ENCODE measurements at places on chromosomes 5 and 9.

DNA sequence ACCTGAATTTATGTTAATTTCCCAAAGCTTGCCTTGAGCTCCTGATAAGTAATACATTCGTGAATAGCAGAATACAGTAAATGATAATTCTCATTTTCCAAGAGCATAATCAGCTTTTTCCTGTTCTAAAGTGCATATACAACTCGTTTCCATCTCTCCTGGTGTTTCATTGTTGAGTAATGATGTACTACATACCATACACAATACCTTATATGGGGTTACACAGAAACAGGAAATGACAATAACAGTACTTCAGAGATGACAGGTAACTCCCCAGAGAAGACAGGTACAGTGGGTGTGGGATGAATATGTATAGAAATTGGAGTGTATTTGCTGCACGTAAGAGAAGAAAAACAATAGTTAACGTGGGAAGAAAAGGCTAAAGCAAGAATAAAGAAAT is 287.1 kb downstream of the TENT4A start:
- DNase-seq: no peak

DNA sequence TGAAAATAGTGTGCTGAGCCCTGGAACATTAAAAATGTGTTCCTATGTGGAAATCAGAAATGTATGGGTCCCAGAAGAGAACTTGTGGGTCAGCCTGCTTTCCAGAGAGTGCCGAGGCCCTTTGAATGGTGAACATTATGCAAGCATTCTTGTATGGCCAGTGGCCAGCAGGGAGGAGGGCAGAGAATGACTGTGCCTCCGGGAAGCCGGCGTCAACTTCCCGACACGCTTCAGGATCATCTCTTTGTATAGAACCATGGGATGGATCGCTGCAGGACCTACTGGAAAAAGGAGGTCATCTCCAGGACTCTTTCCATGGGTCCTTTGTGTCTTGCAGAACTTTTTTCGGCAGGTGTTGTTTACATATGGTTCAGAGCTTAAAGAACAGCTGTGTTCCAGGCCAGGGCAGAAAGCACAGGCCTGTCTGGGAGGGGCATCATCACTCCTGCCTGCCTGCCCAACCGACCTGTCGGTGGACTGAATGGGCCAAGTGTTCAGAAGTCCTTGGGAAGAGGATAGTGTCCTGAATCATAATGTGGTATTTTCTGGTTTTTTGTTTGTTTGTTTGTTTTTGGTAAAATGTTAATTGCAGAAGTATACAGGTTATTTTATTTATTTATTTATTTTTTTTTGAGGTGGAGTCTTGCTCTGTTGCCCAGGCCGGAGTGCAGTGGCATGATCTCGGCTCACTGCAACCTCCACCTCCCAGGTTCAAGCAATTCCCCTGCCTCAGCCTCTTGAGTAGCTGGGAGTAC is 9.0 kb downstream of the PRRC2B start:
- peak; percentile 95 for DNase-seq

GRCh38 chr5:179802950-179803562 is 3.6 kb downstream of the MGAT4B start:
- DNase-seq: no peak

- no peak for DNase-seq
Measured at GRCh38 chr9:32787816-32788215, 4.5 kb downstream of the TMEM215 start.

GRCh38 chr9:7542126-7542525 is 257.5 kb downstream of the DMAC1 start:
- no peak for DNase-seq

GRCh38 chr5:92543201-92543600 is 1037.8 kb downstream of the NR2F1-AS1 start:
- DNase-seq: no peak

DNA sequence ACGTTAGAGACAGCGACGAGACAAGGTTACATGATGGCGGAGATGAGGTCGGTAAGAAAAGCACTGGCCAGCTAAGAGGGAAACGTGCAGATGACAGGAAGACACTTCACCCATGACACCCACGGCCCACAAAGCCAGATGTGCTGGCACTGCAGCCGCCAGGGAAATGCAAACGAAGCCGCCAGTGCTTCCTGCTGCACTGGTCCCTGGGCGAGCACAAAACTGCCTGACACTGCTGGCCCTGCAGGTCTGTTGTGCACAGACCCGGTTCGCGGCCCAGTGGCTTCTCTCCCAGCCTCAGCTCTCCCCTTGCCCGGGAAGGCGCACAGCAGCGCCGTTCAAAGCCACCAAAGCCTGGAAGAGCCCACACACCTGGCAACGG is 20.3 kb downstream of the QSOX2 start:
- no peak for DNase-seq

DNA sequence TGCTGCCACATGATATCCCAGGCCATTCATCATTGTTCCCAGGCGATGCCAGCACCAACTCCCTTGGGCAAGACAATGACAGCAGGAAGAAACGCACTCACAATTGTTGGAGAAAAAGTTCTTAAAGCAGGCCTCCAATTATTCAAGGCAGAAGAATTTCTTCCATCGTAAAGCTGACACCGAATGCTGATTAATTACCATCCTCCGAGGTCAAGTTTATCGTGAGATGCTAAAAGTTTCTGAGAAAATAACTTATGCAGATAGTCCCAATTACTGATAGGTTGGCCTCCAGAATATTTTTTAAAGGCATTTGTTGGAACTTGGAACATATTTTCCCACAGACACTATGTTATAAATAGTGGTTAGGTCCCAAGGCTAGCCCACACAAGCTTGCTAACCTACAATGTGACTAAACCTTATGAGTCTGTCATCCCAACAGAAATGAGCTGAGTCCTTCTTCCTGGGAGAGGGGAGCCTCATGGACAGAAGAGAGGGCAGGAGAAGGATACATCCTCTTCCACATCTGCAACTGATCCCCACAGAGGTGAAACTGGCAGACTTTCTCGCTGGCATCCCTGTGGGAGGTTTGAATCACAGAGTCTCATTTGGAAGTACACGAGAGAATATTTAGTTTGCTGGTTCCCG is 202.4 kb upstream of the TBC1D2 start:
- DNase-seq: no peak

DNA sequence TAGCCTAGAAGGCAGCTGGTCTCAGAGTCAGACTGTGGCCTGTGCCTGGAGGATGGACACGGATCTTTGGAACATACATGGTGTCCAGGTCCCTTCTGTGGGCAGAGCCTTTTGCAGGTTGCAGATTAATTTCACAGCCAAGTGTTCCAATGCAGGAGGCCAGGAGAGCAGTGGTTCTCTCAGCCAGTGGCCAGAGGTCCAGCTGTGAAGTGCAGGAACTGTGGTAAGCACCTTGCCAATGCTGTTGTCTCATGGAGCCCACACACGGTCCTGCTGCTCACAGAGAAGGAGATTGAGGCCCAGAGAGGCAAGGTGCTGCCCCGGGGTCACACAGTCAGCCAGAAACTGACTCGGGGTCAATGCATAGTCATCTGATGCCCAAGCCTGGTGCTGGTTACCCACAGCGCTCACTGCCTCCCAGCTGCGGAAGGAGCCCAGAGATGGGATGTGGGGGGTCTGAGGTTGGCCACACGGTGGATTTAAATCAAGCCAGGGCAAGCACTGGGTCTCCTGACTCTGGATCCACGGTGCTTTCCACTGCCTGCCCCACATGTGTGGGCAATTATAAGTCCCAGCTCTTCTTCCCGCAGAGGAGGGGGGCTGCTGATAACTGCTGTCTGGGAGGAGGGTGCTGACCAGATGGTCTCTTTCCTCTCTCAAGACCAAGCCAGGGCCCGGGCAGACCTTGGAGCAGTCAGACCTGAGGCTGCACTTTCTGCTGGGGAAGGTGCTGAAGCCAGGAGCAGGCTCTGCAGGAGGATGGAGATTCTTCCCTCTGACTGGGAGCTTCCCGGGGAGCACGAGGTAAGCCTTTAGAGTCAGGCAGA is 2.8 kb downstream of the PDGFRB start:
- DNase-seq: no peak

- no peak for DNase-seq
Measured at GRCh38 chr9:86795047-86795442, 152.3 kb downstream of the GAS1 start.

DNA sequence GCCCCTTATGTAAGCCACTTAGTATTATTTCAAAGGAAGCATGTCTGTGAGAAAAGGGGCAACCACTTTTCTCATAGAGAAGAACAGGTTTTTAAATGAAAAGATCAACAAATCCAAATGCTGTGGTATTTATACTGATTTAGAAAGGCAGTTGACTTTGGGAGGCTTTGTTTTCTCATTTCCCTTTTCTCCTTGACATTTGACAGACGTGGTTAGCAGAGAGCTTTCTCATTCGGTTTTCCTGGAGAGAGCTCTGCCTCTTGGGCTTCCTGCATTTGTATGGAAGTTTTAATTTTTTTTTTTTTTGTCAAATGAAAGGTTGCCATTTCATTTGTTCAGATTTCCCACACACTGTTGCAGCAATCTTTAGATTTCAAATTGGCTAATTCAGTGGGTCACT is 62.5 kb downstream of the EXOSC2 start:
- no peak for DNase-seq

GRCh38 chr5:33065131-33065530 is 354.0 kb downstream of the NPR3 start:
- DNase-seq: no peak

GRCh38 chr5:43096916-43097315 is 23.8 kb upstream of the ZNF131 start:
- DNase-seq: no peak

GRCh38 chr9:15155826-15156225 is 151.2 kb downstream of the TTC39B start:
- peak; percentile 52 for DNase-seq

DNA sequence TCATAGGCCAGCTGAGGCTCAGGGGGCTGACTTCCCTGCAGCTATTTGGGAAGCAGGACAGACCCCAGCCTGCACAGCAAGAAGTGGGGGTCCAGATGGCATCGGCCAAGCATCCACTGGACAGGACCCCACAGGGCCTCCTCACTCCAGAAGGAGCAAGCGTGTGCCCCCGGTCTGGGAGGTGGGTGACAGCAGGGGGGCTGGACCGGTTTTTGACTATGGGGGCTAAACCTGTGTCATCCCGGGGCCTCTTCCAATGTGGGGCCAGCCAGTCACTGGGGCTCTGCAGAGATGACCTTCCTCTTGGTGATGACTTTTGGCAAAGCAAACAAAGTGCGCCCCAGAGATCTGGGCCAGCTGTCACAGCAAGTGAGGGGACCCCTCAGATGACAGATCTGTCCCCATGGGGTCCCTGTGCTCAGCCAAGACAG is 163.9 kb downstream of the OLFM1 start:
- DNase-seq: no peak

- peak; percentile 88 for DNase-seq
Measured at GRCh38 chr9:122261469-122261881, 3.2 kb downstream of the RBM18 start.

DNA sequence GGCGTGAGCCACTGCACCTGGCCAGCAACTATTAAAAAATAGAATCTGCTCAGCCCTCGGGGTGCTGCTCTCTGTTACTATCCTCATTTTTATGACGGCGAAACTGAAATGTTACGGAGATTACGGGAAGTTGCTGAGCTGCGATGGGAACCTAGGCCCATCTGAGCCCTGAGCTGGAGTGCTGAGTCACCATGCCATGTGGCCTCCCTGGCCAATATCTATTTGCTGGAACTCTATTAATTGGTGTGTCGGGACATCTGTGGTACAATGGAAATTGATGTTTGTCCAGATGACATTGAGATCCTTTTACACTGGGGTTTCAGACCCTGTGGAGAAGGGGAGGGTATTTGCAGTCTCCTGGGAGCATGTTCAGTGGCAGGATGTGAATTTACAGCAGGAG is 8.1 kb downstream of the PRDM12 start:
- no peak for DNase-seq

DNA sequence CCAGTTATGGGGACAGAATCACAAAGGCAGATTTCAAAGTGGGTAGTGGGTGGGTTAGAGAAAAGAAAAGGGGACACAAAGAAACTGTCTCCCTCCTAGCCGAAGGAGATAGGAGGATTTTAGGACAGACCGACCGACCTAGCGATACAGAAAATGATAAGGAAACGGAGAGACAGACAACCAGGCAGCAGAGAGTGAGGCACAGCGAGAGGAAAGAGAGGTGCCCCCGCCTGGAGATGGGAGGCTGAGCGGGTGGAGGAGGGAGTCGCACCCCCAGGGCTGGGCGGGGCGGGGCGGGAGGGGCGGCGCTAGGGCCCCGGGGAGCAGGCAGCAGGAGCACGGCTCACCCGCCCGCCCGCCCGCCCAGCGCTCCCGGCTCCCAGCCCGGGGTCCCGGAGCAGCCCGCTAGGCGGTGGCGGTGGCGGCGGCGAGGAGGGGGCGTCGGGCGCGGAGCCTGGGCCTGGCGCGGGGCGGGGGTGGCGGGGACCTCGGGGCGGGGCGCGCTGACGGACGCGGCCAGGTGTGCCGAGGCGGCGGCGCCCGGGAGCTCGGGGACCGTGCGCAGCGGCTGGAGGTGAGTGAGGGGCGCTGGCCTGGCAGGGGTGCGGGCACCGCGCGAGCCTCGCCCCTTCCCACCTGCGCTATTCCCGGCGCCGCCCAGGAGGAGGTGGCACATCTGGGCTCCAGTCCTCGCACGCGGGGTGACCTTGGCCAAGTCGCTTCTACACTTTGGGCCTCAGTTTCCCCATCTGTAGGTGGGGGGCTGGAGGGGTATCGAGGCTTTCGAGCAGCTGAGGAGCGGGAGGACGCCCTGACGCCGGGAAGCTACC is 15.9 kb upstream of the SYNPO start:
- peak; percentile 71 for DNase-seq

DNA sequence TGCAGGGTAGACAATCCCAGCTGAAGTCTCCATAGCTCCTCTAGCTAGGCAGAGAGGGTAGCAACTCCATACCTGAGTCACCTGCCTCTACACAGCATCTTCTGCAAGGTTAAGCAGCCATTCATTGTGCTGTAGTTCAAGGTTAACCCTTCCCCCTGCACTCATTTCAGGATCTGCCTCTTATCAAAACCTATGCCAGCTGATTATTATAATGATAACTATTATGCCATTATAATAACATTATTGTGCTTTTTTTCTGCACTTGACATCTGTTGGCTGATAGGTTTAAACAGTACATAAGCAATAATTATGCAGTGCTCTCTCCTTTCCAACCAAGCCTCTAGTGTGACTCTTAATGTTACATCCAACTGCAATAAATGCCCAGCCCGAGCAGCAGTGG is 17.3 kb downstream of the SIL1 start:
- DNase-seq: no peak

All from left cardiac atrium (tissue), 4 donors.